ENCODE measurements at places on chromosomes 6 and 20.

DNA sequence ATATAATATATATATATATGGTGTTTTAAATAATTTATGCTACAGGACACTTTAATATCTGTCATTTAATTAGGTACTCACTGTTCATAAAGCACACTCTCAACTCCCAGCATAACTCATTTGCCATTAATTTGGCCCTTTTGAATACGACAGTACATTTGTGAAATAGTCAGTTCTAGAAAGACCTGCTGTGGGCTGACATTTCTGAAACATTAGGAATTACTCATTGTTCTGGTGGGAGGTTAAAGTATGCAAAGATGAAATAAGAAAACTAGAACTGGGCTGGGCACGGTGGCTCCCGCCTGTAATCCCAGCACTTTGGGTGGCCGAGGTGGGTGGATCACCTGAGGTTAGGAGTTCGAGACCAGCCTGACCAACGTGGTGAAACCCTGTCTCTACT is 497.5 kb downstream of the UTRN start:
- no peak for DNase-seq

GRCh38 chr20:45872626-45873025 is 8.4 kb upstream of the ZSWIM1 start:
- no peak for DNase-seq

- DNase-seq: no peak
These were observed 29.5 kb upstream of the LYRM2 start for GRCh38 chr6:89667872-89668556.

DNA sequence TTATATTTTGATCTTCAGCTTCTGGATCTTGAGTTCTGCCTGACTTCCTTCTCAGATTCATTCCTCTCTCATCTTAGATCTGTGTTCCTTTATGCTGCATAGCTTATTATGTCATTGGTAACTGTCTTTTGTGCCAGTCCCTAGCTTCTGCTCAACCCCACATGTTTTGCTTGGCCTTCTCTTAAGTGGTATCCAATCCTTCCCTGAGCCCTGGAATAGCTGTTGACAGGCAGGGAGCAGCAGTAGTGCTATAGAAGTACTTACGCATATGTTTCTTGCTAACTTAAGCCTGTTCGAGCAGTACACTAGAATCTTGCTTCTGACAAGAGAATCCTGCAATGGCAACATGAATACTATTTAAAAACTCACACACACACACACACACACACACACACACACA is 13.6 kb upstream of the GRIK2 start:
- DNase-seq: no peak

DNA sequence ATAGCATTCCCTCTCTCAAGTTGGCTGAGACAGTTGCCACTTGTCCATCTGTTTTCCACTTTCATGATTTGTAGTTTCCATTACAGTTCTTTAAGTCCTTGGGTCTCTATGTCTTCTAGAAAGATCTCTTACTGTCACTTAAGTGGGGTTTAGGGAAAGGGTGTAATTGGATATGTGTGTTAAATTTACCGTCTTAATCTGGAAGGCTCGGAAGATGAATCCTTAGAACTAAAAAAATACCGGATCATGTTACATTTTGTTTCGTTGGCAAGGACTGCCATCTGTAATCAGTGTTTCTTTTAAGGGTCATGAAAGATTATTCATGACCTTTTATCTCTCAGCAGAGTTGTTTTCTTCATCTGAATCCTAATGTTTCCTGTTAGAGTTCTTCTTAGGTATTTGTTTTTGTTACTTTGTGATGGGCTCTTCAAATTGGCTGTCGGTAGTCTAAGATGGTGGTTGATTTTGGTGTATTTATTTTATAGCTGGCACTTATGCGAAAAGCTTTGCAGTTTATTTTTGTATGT is 21.8 kb upstream of the BTBD3 start:
- DNase-seq: no peak

- DNase-seq: no peak
These were observed 30.4 kb downstream of the KCNQ2 start for GRCh38 chr20:63442100-63442493.

GRCh38 chr20:2135013-2135412 is 33.4 kb downstream of the STK35 start:
- DNase-seq: no peak

Measured in uterus (tissue), 4 donors.